ENCODE measurements at places on chromosomes 6 and 20.

GRCh38 chr20:45339084-45339483, 9.1 kb downstream of the SDC4 start:
- DNase-seq: no peak

GRCh38 chr6:29947077-29947980, 5.0 kb downstream of the HLA-A start:
- DNase-seq: no peak

GRCh38 chr6:51004380-51004779, 185.7 kb downstream of the TFAP2B start:
- DNase-seq: no peak

GRCh38 chr6:46136831-46137230, 7.0 kb downstream of the ENPP4 start:
- no peak for DNase-seq

DNA sequence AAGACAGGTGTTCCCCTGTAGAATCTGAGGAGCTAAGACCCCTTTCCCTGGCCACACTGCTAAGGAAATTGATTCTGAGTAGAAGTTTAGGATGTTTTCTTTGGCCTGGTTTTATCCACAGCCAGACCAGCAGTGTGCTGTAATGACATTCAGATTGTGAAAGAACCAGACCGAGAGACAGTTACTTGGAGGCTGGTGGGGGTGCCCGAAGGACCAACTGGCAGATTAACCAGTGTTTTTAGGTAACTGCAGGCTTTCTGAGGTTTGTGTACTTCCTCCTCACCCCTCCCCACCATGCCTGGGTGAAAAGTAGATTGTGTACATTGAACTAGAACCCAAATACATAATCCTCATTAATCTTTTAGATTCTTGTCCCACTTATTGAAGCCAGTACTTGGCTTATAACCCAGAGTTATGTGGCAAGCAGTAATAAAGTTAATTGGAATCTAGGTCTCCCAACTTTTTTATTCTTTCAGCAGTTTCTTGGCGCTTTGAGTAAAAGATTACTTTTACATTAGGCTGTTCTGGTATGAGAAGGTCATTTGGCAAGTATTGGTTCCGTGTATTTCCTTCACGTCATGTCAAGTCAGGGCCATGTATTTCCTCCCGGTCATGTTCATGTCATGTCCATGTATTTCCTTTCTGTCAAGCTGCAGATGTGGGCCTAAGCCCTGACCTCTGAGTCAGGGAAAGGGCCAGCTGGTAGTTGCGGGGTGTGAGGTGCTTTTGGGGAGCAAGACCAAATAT, 93.7 kb downstream of the TCP11 start:
- DNase-seq: peak; percentile 67

- DNase-seq: no peak
These were observed 50.5 kb downstream of the NINL start for GRCh38 chr20:25534845-25535244.

- no peak for DNase-seq
These were observed 1633.9 kb downstream of the GRIK2 start for GRCh38 chr6:103027271-103027931.

- DNase-seq: no peak
These were observed 294.4 kb upstream of the PRDM1 start for GRCh38 chr6:105791583-105792318.

DNA sequence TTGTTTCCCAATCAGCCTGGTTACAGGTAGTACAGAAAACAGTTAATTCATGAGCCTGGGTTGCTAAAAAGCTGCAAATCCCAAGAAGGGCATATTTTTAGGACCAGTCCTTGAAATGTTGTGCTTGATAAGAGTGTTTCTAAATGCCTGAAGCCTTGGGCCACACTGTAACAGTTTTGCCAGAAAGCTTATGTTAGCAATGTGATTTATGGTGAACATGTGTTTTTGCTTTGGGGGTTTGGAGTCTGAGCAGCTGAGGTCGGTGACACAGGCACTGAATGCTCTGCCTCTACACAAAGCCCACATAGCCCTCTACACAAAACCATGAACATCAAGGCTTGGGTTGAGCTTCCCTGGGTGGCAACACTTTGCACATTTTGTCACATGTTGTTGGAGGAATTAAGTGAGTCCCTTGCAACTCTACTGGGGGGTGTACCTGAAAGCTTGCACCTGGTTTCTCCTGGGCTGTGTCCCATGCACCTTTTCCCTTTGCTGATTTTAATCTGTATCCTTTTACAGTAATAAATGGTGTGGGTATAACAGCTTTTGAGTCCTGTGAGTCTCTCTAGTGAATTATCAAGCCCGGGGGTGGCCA, 22.2 kb downstream of the AHI1 start:
- no peak for DNase-seq

GRCh38 chr6:142913511-142914047, 31.4 kb downstream of the HIVEP2 start:
- DNase-seq: no peak

DNA sequence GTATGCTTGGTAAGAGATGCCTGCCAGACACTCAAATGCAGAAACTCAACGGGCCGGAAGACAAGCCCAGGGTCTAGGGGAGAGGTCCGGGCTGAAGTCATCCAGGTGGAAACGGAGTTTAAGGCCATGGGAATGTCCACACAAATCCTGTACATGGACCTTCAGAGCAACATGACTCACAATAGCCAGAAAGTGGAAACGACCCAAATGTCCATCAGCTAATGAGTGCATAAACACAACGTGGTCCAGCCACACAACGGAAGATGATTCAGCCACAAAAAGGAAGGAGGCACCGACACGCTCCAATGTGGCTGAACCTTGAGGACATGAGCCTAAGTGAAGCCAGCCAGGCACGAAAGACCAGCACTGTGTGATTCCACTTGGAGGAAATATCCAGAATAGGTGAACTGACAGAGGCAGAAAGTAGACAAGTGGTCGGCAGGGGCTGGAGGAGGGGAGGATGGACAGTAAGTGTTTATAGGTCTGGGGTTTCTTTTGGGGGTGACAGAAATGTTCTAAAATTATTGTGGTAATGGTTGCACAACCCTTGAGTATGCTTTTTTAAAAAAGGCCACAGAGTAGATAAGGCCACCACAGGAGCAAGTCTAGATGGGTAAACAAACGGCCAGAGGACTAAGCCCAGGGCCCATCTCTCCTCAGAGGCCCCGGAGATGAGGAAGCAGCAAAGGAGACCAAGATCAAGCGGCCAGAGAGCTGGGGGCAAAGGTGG, 105.6 kb downstream of the PREX1 start:
- DNase-seq: no peak

Data from DMS 273 treated with DMSO at 0.1 percent for 48 hours (cell line).